Esophagus squamous epithelium (tissue), 5 donors: ENCODE measurements at places on chromosomes 2 and 18.

- DNase-seq = no peak
Observed at GRCh38 chr2:112876971-112877361, 34.0 kb upstream of the IL37 start.

GRCh38 chr18:60358516-60358915 lies 14.1 kb downstream of the MC4R start:
- no peak for DNase-seq

GRCh38 chr18:27361477-27361876 lies 176.4 kb upstream of the CHST9 start:
- DNase-seq = no peak

GRCh38 chr2:3628800-3629199 lies 29.2 kb upstream of the ALLC start:
- no peak for DNase-seq

- DNase-seq = no peak
Observed at GRCh38 chr2:224405841-224406370, 4.0 kb upstream of the FAM124B start.

DNA sequence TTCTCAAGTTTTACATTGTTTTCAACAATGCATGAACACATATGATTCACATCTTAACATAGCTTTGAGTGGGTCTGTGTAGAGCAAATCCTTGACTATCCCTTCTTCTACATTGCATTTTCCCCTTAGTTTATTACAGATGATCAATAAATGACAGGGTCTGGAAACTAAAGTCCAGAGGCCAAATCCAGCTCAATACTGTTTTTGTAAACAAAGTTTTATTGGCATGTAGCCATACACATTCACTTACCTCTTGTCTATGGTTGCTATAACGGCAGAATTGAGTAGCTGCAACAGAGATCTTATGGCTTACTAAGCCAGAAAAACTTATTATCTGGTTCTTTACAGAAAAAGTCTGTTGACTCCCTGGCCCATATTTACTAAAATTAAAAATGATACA lies 12.8 kb downstream of the FANCL start:
- DNase-seq = no peak

- no peak for DNase-seq
Observed at GRCh38 chr2:33441235-33441810, 35.1 kb upstream of the RASGRP3 start.

DNA sequence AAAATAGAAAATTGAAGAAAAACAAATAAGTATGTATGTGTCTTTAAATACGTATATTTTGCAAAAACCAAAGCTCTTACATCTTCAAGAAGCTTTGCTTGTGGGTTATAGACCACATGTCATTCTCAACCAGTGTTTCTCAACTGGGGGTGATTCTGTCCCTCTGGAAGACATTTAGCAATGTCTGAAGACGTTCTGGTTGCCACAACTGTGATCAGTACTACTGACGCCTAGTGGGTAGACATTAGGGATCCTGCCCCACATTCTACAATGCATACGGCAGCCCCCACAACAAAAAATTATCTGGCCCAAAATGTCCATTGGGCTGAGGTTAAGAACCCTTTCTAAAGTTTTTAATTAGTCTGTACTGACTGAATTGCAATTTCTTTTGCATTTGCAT lies 48.4 kb downstream of the UNC50 start:
- no peak for DNase-seq

DNA sequence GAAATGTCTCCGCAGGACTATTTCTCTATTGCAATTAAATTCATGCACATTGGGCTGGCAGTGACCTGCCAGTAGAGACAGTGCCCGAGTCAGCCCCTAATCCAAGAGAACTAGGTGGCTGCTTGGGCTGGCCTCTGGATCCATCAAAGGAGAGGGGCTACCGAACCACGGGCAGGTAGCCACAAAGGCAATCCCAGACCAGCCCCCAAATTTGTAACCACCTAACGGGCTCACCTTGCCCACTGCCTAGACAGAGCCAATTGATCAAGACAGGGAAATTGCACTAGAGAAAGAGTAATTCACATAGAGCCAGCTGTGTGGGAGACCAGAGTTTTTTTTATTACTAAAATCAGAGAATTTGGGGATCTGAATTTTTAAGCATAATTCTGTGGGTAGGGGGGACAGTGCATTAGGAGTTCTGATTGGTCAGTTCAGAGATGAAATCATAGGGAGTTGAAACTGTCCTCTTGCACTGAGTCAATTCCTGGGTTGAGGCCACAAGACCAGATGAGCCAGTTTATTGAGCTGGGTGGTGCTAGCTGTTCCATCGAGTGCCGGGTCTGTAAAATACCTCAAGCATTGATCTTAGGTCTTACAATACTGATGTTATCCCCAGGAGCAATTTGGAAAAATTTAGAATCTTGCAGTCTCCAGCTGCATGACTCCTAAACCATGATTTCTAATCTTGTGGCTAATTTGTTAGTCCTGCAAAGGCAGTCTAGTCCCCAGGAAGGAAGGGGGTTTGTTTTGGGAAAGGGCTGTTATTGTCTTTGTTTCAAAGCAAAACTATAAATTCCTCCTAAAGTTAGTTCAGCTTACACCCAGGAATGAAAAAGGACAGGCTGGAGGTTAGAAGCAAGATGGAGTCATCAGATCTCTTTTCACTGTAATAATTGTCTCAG lies 260.4 kb upstream of the SP5 start:
- no peak for DNase-seq
